ENCODE measurements at places on chromosomes 7 and 10.

DNA sequence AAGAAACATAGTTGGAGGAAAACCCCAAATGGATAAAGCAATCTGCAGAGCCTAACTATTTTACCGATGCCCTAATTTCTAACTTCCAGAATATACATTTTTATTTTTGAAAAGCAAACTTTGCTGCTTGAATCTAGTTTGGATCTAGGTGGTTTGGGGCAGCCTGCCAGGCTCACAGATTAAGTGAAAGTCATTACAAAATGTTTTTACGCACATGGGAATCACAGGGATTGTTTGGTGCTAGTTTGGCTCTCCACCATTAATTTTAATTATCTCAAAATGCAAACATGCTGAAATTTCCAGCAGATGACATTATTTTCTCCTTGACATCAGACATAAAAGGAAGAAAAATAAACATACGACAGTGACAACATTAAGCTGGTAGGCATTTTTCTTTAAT is 166.7 kb upstream of the INHBA start:
- DNase-seq: no peak

- DNase-seq: no peak
Measured at GRCh38 chr10:33238643-33239042, 95.8 kb downstream of the NRP1 start.

- no peak for DNase-seq
Measured at GRCh38 chr7:37663693-37664092, 19.9 kb upstream of the GPR141 start.

DNA sequence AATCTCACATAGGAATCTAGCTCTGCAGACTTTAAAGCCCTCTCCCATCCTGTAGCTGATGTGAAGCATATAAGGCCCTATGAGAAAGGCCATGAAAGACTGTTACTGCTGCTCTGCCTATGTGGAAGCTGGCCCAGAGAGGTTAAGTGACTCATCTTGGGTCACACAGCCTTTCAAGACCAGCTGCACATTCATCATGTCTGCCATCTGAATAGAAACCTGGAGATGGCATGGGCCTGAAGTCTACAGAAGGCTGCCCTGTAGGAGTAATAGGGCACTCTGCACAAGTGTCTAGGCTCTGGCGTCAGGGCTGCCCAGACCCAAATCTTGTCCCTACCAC is 59.4 kb upstream of the COL13A1 start:
- DNase-seq: no peak

DNA sequence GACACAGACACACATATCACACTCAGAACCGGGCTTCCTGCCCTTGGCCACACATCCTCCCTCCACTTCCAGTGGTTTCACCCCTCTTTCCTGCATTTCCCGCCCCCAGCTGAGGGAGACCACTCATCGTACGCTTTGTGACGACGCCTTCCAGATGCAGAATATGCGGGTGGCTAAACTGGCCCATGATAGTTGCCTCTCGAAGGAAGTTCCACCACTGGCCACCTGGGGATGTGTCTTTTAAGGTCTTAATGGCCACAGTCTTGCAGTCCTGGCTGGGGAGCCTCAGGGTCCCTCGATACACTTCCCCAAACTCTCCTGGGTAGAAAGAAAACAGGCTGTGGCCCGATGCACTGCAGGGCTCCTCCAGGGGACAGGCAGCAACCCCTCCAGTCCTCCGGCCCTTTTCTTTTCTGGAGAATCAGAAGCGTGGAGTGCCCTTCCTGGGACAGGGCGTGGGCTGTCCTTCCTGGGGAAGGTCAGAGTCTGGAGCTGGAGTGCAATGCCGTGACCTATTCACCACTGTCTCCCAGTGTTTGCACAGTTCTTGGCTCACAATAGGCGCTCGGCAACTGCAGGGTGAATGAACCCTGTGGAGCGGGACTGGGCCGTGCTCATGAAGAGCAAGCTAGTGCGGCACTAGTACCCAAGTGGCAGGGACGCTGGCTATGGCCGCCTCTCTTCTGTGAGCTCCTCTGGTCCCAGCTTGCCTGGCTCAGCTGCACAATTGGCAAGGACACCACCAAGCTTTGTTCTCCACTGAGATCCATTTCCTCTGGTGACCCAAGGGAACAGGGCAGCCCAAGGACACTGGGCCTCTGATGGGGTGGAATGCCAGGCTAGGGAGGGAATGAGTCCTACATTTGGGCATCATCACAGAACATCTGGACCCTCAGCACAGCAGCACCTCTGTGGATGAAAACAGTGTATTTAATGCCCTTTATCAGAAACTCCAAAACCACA is 13.2 kb downstream of the EPHA1 start:
- no peak for DNase-seq

- DNase-seq: no peak
Measured at GRCh38 chr7:105857009-105857952, 19.1 kb downstream of the ATXN7L1 start.

DNA sequence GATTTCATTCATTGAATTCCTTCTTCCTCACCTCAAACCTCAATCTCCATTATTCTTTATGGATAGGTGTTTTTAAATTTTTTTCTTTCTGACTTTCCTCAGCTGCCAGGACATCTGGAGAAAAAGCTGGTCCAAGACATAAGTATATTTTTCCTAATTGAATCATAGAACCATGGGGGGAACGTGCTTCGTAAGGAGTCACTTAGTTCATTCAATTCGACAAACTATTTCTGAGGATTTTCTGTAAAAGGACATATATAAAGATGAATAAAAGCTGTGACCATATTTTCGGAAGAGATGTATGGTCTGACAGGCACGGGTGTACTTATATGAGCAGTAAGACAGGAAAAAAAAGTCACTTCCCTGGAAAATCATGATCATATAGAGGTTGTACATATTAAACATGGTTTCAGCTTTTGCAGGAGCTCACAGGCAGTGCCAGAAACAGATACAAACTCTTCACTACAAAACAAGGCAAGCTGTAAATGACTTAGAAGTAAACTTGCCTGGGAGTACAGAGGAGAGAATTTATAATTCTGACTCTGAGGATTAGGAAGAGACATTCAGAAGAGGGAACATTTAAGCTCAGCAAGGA is 88.2 kb upstream of the EGR2 start:
- DNase-seq: no peak

GRCh38 chr10:121437596-121437995 is 160.6 kb downstream of the FGFR2 start:
- DNase-seq: no peak

GRCh38 chr7:22604246-22604645 is 104.3 kb upstream of the STEAP1B start:
- no peak for DNase-seq

DNA sequence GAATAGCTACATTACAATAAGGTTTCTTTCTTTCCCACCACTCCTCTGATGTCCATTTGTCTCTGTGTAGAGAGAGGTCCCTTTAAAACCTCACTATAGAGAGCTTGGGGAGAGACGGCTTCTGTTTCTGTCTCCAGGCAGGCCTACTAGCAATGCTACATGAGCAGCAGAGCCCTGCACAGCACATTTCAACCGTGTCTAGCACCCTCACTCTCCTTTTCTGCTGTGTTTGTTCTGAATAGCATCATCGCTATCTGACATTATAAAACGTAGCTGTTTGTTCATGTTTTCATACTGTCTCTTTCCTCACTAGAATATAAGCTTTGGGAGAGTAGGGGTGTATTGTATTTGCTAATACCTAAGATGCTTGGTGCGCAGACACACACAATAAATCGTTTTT is 487.8 kb upstream of the DPP6 start:
- no peak for DNase-seq

- DNase-seq: no peak
Measured at GRCh38 chr10:119520283-119520682, 22.2 kb downstream of the RGS10 start.

- no peak for DNase-seq
Measured at GRCh38 chr10:74929197-74929596, 102.8 kb downstream of the KAT6B start.

- no peak for DNase-seq
Measured at GRCh38 chr10:24147321-24147720, 61.6 kb upstream of the KIAA1217 start.

- DNase-seq: no peak
Measured at GRCh38 chr10:77026148-77026547, 611.5 kb downstream of the KCNMA1 start.

DNA sequence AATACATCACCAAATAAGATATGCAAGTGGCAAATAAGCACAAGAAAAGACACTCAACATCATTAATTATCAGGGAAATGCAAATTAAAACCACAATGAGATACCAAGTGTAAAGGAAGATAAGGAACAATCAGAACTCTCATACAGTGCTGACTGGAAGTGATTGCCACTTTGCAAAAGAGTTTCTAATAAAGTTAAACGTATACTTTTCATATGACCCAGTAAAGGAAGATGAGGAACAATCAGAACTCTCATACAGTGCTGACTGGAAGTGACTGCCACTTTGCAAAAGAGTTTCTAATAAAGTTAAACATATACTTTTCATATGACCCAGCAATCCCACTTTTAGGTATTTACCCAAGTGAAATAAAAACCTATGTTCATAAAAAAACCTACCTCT is 12.2 kb upstream of the JMJD1C start:
- no peak for DNase-seq

DNA sequence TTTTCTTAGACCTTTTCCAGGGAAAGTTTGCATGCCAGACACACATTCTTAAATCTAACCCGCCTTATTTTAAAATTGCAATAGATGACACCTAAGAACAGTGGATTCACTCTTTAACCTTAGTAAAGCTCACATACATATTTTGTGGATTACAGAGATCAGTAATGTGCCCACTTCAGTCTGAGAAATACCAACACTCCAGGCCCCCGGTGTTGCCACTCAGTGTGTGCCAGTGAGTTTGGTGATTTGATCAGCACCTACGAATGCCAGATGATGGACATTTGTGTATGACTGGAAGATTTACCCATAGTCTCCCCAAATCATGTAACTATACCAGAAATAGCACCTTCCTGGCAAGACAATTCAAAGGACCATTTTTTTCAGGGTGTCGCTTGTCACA is 2.6 kb downstream of the LRRN3 start:
- DNase-seq: no peak

GRCh38 chr10:110643653-110644597 is at the start of gene RBM20:
Gene RBM20 (plus strand): TSS chr10:110644336. CDS start chr10:110644455, 119 bp downstream.
- DNase-seq: no peak

- no peak for DNase-seq
Measured at GRCh38 chr7:66768865-66769832, 28.6 kb downstream of the RABGEF1 start.

DNA sequence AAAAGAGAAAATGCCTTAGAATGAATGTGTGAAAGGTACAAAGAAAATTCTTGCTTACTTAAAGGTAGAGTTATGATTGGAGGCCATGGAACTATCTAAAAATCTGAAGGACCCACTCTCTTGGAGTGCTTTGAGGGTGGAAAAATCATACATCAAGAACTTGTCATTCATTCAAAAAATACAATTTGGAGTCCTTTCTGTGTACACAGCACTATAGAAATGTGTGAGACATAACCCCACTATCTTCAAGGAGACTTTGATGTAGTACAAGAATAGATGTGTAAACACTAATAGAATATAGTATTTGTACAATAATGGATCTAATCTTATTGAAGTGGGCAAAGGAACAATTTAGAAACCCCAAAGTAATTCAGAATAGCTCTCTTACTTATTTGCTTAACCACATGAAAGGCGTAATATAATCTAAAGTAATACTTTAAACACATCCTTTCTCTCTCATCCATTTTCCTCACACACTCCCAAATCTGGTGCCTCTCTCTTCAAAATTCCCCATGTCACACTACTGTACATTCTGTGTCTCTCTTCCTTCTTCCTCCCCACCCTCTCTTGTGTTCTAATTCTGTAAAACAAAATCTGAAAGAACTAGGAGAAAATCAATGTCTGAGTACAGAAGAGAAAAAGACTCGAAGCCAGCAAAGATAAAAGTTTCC is 166.7 kb downstream of the DNAJB9 start:
- no peak for DNase-seq

DNA sequence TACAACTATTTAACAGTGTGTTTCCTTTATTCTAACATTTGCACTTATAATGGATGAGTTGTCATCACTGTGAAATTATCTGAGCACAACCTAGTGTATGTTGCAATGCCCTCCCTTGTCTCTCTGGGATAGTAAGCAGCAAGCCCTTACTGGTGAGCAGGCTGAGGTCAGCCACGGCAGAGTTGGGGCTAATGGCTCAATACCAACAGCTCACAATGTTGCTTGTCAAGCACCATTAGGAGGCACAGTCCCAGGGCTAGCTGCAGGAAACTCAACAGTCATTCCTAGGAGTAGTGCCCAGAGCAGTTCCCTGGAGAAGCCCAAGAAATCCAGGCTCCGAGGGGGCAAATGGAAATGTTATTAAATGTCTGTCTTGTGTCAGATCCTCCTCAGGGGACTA is 858.4 kb downstream of the GRID1 start:
- no peak for DNase-seq

- DNase-seq: no peak
Measured at GRCh38 chr7:76217942-76218566, 16.4 kb downstream of the SRRM3 start.

GRCh38 chr7:132609222-132609621 is 33.0 kb upstream of the PLXNA4 start:
- DNase-seq: no peak

Data from NCI-H774 (cell line).